Brain microvascular endothelial cell (primary cell): ENCODE measurements at places on chromosomes 7 and 10.

DNA sequence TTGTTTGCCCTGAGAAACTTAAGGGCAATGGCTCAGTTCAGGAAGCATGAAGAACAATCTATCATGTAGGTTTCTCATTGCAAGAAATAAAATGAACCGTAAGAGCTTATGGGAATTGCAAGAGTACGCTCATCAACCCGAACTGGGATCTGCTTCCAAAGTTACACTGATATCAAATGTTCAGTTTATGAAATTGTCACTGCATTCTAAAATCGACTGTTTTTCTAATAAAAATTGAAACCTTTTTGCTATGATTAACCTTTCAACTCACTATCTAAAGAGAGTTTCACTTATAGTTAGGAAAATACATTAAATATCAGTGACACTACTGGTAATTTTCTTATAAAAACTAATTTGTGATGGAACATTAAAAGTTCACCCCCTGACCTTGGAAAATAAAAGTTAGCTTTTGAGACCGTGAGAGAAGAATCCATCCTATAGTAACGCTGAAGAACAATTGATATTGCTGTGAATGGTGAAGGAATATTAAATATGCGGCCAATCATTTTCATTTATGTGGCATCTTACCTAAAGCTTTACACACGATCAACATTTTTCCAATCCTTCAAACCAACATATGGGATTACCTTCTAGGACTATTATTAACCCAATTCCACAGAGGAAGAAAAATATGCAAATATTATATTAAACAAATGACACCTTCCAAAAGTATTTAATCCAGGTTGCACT is 2.2 kb downstream of the MEOX2 start:
- DNase-seq = no peak

GRCh38 chr10:129864082-129864481 is 100.0 kb downstream of the EBF3 start:
- no peak for DNase-seq

- no peak for DNase-seq
Observed at GRCh38 chr10:16481052-16481728, 40.5 kb downstream of the C1QL3 start.

GRCh38 chr7:87151002-87151728 is 1.1 kb upstream of the DMTF1 start:
- DNase-seq = no peak

GRCh38 chr7:34501156-34501555 is 156.9 kb upstream of the NPSR1 start:
- no peak for DNase-seq

DNA sequence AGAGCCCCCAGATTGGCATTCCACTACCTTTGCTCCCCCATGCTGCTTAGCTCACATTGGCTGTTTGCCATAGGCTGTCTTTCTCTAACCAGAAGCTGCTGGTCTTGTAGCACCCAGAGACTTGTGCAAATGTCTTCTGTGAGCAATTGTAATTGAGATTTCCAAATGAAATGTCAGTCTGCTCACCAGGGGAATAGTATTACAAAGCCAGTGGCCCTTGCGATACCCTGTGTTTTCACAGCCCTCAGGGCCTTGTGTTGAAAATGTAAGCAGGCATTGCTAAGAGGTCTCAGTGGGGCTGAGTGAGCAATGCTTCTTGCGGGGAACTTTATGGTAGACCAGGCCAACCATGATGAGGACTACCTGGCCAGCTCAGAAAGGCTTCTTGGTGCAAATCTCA is 746.5 kb downstream of the LRMDA start:
- DNase-seq = no peak

DNA sequence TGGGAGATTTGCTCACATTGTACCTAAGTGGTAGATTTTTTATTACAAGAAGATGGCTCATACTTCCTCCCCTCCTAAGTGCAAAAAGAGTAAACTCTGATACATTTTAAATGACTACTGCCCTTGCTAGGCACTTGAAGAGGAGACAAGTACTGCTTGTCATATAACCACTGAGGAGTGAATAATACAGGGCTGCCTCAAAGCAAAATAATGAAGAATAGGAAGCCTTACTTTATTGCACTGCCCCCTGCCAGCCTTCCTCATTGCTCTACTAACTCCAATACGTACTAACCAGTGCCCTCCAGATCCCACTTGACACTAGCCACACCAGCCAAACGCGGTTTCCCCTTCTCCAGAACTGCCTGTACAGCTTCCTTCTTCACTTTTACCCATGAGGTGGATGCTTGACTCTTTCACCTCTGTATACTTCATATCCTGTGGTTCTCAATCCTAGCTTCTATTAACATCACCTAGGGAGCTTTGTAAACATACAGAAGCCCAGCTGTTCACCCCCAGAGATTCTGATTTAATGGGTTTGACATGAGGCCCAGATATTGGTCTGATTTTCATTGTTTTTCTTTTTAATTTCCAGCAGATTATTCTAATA is 11.7 kb upstream of the MTERF1 start:
- DNase-seq = no peak

- DNase-seq = no peak
Observed at GRCh38 chr7:237385-237784, 45.0 kb downstream of the FAM20C start.

- peak; percentile 25 for DNase-seq
Observed at GRCh38 chr7:6106140-6106904, 75.1 kb downstream of the ANKRD61 start.

DNA sequence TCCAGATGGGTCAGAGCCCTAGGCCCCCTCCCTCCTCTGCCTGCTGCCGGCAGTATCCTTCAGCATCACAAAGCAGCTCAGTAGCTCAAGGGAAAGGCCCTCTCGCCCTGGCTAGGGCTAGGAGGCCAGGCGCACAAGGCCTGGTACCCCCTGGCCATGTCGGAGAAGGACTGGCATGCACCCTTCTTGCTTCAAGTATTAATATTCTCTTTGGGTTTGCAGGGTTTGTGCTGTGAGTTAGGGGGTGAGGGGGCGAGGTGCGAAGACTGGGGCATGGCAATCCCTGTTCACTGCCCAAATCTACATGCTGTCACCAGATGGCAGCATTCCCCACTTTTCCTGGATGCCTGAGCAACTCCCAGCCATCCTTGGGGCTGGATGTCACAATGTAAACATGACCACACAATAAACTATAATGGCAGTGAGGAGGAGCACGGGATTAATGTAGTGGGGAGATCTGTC is 105.2 kb downstream of the NEURL1 start:
- DNase-seq = peak; percentile 63

- no peak for DNase-seq
Observed at GRCh38 chr7:17083392-17084165, 201.8 kb upstream of the AGR3 start.

GRCh38 chr7:2729893-2730716 is 42.1 kb downstream of the AMZ1 start:
- DNase-seq = no peak

GRCh38 chr7:45342236-45342635 is 184.6 kb downstream of the RAMP3 start:
- DNase-seq = no peak

- no peak for DNase-seq
Observed at GRCh38 chr7:50779427-50779826, 3.3 kb downstream of the GRB10 start.

DNA sequence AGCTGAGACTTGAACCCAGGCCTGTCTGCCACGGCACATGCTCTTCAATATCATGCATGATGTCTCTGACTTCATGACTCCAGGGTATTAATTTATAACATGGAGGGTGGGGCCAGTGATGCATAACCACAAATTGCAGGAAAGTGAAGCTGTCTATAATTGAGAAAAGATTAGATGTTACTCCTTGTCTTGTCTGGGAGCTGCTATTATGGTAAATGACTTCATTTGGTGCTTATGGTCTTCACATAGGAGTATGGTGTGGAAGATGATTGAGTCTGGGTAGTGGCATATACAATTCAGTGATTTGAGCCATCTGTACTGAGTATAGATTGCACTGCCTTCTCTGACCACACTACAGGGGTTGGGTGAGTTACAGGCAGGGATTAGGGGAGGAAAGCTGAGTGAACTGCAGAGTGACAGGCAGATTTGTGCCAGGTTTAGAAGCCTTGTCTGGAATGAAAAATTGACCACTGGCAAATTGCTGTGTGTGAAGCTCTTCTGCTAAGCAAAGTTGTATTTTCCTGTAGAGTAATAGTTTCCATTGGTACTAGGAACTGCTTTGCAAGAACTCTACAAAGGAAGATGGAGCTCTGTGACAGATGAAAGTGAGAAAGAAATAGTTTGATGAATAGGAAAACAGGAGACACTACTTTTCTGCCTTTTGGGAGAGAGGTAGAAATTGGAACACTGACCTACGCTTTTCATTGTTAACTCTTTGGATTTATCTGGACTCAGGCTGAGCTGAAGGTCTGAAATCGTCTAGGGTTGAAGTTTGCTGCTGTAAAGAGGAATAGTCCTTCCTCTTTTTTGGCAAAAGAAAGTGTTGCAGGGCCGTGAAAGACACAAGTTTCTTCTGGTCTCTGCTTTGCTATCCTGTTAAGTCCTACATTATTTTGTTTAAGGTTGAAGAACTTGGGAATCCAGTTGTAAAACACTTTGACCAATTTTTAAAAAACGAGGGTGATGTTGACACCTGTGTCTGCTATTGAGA is 2.7 kb downstream of the SND1 start:
- DNase-seq = no peak

DNA sequence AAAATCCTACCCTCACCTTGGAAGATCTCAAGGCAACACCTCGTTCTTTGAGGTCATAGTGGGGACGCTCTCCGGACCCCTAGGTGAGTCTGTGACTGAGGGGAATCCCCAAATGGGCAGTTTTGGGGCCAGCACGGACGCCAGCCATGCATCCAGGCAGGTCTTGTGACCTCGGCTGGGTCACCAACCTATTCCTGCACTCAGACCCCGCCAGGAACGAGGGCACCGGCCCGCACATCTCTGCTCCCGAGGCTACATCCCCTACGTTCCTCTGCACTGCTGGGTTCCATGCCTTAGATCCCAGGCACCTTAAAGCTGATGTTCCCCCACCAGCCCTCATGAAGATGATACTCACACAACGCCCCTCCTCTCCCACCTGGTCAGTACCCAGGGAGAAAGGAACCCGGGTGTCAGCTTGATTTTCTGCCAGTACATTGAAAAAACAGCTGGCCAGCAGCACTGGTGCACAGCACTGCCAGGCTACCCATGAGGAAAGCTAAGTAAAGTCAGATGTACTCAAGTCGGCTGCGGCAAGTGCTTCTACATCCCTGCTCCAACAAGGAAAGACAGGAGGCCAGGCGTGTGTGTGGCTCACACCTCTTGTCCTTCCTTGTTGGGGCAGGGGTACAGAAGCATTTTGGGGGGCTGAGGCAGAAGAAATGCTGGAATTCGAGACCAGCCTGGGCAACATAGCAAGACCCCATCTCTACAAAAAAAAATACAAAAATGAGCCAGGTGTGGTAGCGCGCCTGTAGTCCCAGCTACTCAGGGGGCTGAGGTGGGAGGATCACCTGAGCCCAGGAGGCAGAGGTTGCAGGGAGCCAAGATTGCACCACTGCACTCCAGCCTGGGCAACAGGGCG is 48.1 kb downstream of the DIP2C start:
- DNase-seq = no peak
